ENCODE measurements at places on chromosomes 4 and X. TPM values are rescaled to one million over a fixed set of nuclear protein-coding genes. Genes with fewer than 3 reads are reported as not detected.

Gene NIPAL1
- 1.4 TPM for total RNA-seq

Gene NLRP2B
- total RNA-seq, result not detected

Gene BTK
- total RNA-seq, result not detected

Gene KCNIP4
- total RNA-seq, result not detected

Gene DCAF8L2
- not detected for total RNA-seq

Gene STAP1
- total RNA-seq, result not detected

Gene NAP1L2
- not detected for total RNA-seq

Gene STK32B
- total RNA-seq, result not detected

Gene JCHAIN
- total RNA-seq, result not detected

Gene CXCL3
- 0.13 TPM for total RNA-seq

Gene CCDC120
- 0.89 TPM for total RNA-seq

Gene FGG
- total RNA-seq, result 2,423 TPM

Gene MAGEB6B
- not detected for total RNA-seq

Gene FGFBP1
- total RNA-seq, result not detected

GRCh38 chr4:159069922-159070321, 33.0 kb upstream of the RAPGEF2 start:
- H3K27ac ChIP-seq, result no peak overlapping the region
- H3K36me3 ChIP-seq, result no peaks in the 10 kb centered on the region
- H3K4me3 ChIP-seq, result no peak overlapping the region

GRCh38 chrX:109448282-109448938, 33.5 kb downstream of the GUCY2F start:
- no peak for DNase-seq
- no peak overlapping the region for H3K4me3 ChIP-seq
- H3K27ac ChIP-seq, result no peak overlapping the region
- no peaks in the 10 kb centered on the region for H3K36me3 ChIP-seq
- H3K27me3 ChIP-seq, result no peaks in the 10 kb centered on the region

- no peaks in the 10 kb centered on the region for H3K27me3 ChIP-seq
- H3K36me3 ChIP-seq, result no peaks in the 10 kb centered on the region
- H3K4me1 ChIP-seq, result peaks cover 25% of the 10 kb centered on the region
- H3K27ac ChIP-seq, result peak overlapping the region; percentile 86
These were observed 646 bp upstream of the FAM3A start for GRCh38 chrX:154516656-154517100.

GRCh38 chrX:131987252-131987651, 35.9 kb upstream of the STK26 start:
- H3K36me3 ChIP-seq, result no peaks in the 10 kb centered on the region
- no peak for DNase-seq
- peaks cover 9% of the 10 kb centered on the region for H3K4me1 ChIP-seq
- H3K27me3 ChIP-seq, result no peaks in the 10 kb centered on the region
- H3K27ac ChIP-seq, result no peak overlapping the region
- H3K4me3 ChIP-seq, result no peak overlapping the region

DNA sequence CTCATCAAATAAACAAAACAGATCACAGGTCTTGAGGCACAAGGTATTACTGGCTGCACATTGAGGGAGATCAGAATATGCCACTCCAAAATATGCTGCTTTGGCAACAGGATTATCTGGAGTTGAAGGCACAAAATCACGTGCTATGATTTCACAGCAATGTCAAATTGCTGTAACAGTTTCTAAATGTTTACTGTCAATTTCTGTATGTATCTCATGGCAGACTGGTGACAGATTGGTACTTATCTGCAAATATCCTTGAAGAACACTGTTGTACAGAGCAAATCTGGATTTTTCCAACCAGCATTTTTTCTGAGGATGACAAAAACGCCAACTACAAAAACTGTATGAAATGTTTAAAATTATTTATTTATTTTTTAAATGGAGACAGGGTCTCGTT, 26.7 kb downstream of the GPR82 start:
- no peaks in the 10 kb centered on the region for H3K4me1 ChIP-seq
- H3K36me3 ChIP-seq, result no peaks in the 10 kb centered on the region
- H3K27me3 ChIP-seq, result no peaks in the 10 kb centered on the region
- H3K4me3 ChIP-seq, result no peak overlapping the region

DNA sequence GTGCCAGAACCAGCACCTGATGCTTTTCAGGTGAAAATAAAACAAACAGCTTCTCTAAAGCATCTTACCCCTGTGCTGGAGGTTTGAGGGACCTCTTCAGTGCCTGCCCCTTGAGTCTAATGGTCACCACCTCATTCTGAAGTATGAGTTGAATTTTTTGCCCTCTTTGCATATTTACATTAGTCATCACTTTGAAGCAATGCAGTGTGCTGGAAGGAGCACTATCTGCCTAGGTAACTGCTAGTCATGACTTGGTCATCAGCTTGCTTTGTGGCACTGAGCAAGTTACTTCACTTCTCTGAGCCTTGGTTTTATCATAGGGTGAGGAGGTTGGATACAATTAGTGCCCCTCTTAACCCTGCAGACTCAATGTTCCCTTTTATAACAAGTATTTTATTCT, 44.9 kb downstream of the SPATA18 start:
- DNase-seq, result no peak
- no peak overlapping the region for H3K4me3 ChIP-seq
- no peaks in the 10 kb centered on the region for H3K36me3 ChIP-seq
- no peak overlapping the region for H3K27ac ChIP-seq
- no peaks in the 10 kb centered on the region for H3K27me3 ChIP-seq

DNA sequence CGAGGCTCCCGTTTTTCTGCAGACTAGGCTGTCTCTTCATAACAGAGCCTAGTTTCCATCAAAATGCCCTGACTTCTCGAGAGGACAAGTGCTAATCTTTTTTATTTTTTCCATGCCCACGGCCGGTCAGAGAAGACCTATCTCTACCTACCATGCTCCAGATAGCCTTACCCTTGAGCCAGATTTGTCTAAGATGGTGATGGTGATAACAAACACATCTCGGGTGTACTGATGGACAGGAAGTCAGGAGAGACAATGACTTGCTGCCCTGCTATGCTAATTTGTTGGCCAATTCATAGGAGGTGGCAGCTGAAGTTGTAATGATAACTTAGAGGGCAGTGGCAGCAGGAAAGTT, 42.2 kb upstream of the NKRF start:
- no peaks in the 10 kb centered on the region for H3K4me1 ChIP-seq
- H3K4me3 ChIP-seq, result no peak overlapping the region
- no peaks in the 10 kb centered on the region for H3K27me3 ChIP-seq
- 0 out of 3 replicates have a peak, but pooled peaks cover 2% of the 10 kb centered on the region for H3K36me3 ChIP-seq
- no peak overlapping the region for H3K27ac ChIP-seq
- DNase-seq, result no peak

DNA sequence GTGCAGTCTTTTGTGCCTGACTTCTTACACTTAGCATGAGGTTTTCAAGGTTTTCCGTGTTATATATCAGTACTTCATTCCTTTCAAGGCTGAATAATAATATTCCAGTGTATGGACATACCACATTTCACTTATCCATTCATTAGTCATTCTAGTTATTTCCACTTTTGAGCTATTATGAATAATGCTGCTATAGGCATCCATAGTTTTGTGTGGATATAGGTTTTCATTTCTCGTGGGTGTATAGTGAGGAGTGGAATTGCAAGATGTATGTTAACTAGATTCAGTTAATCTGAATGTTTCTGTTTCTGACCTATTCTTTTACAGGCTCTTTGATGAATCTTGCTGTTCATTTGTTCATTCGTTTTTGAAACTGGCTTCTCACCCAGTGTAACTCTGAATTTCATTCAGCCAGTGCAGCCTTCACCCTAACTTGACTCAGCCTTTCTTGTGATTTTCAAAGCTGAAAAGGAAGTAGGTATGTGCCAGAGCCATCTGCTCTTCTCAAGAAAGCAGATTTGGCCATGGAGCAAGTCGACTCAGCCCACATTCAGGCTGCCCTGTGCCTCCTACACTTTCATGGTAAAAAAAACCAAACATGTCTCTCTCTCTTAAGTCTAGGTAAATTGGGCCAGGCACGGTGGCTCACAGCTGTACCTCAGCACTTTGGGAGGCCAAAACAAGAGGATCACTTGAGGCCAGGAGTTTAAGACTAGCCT, 56.3 kb upstream of the NOCT start:
- H3K27ac ChIP-seq, result no peak overlapping the region
- H3K4me1 ChIP-seq, result no peaks in the 10 kb centered on the region
- no peaks in the 10 kb centered on the region for H3K27me3 ChIP-seq
- H3K36me3 ChIP-seq, result no peaks in the 10 kb centered on the region
- DNase-seq, result no peak

GRCh38 chrX:19350941-19351384, 7.2 kb downstream of the PDHA1 start:
- 0 out of 2 replicates have a peak, but pooled peaks cover 4% of the 10 kb centered on the region for H3K4me1 ChIP-seq
- peaks cover 37% of the 10 kb centered on the region for H3K36me3 ChIP-seq
- no peaks in the 10 kb centered on the region for H3K27me3 ChIP-seq
- no peak for DNase-seq
- H3K27ac ChIP-seq, result no peak overlapping the region

DNA sequence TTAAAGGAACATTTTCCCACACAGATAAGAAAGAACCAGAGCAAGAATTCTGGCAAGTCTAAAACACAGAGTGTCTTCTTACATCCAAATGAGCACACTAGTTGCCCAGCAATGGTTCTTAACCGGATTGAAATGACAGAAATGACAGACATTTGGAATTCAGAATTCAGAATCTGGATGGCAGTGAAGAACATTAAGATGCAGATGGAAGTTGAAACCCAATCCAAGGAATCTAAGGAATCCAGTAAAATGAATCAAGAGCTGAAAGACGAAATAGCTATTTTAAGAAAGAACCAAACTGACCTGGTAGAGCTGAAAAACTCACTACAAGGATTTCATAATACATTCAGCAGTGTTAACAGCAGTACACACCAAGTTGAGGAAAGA, 21.5 kb downstream of the ANAPC10 start:
- H3K4me1 ChIP-seq, result no peaks in the 10 kb centered on the region
- no peaks in the 10 kb centered on the region for H3K27me3 ChIP-seq
- peaks cover 3% of the 10 kb centered on the region for H3K36me3 ChIP-seq
- DNase-seq, result no peak

DNA sequence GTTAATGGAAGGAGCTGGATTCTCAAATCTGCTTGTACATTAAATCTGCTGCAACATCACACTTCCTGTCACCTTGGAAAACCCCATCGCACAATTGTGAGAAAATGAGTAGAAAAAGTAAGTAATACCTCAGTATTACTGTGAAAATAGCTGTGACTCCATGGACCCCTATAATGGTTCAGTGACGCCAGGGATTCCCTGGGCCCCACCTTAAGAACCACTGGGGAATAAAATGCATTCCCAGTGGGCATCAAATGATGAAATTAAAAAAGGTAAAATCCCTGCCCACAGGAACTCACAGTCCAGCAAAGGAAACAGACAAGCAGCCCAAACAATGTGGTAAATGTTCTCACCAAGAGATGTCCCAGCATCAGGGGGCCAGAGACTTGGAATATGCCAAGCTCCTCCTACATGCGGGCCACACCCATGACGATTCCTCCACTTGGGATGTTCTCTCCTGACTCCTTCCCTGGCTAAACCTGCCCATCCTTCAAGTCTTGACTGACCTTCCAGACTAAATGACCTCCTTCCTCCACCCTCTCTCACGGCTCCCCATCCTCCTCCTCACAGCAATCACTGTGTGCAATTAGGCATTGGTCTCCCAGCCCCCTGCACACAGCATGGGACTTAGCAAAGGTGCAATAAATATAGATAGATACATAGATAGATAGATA, 2.6 kb downstream of the EVC2 start:
- H3K27ac ChIP-seq, result no peak overlapping the region
- H3K36me3 ChIP-seq, result no peaks in the 10 kb centered on the region
- no peak overlapping the region for H3K4me3 ChIP-seq
- no peaks in the 10 kb centered on the region for H3K27me3 ChIP-seq

DNA sequence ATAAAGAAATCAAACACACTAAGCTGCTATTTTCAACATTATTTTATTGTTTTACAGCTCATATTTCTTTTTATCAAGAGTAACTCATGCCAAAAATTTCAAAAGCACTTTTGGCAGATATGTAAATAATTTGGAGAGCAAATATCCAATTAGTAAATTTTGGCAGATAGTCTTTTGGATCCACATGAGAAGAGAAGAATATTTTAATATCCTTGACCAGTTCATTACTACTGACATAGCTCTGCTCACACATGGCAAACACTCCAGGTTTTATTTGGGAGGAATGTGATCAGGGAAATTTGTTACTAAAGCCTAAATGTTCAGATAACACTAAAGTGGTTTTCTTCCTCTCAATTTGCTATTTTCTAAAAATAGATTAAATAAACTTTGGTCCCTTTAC, 1054.3 kb downstream of the FAT4 start:
- H3K27me3 ChIP-seq, result no peaks in the 10 kb centered on the region
- no peak overlapping the region for H3K27ac ChIP-seq
- H3K4me3 ChIP-seq, result no peak overlapping the region
- no peak for DNase-seq
- H3K36me3 ChIP-seq, result no peaks in the 10 kb centered on the region

DNA sequence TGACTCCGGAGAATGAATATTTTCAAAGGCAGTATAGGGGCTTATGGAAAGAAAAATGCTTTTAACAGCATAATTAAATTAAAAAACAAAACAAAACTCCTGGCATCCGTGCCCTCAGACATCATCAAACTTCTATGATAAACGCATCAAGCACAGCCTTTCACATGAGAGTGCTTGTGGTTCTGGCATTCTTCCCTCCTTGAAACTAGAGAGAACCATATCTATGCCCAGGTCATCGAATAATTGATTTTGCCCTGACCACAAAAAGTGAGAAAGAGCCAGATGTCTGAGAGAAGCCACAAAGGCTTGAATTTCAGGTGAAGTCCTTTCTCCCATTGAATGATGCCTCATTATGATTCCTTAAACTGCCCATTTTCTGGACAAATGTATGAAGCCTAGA, 286.8 kb downstream of the CBLL2 start:
- H3K36me3 ChIP-seq, result no peaks in the 10 kb centered on the region
- H3K4me3 ChIP-seq, result no peak overlapping the region
- H3K4me1 ChIP-seq, result no peaks in the 10 kb centered on the region
- H3K27ac ChIP-seq, result no peak overlapping the region

DNA sequence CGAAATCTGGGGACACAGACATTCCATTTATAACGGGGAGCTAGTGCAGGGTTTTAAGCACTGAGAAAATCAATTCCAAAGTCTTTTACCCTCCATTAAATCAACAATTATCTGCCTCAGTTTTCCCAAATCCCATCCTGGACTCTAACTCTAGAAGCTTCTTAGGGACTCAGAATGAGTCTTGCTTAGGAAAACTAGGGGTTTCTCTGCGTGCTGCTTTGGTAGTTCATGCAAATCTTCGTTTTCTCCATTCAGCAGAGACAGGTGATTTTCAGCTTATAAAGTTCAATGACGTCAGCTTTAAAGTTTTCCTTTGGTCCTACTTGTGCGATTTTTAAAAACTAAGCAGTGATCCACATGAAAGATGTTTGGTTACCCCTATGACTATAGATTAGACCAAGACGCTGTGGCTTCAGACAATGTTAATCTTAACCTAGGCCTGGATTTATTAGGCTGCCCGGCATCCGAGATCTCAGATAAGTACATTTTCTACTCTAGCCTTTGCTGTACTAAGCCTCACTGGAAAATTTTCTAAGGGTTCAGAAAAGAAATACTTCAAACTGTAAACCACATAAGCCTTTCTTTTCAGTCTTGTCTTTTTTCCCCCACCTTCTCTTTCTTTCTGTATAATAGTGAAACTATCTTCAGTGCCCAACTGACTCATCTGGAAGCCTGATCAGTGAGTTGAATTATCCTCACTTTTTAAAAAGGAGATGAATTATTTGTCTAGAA, 121.4 kb upstream of the GATB start:
- H3K27me3 ChIP-seq, result peaks cover 18% of the 10 kb centered on the region
- no peaks in the 10 kb centered on the region for H3K36me3 ChIP-seq
- no peak overlapping the region for H3K4me3 ChIP-seq
- H3K27ac ChIP-seq, result no peak overlapping the region

Measured in HepG2 (cell line).